ENCODE measurements at places on chromosomes 7 and 10. TPM values are rescaled to one million over a fixed set of nuclear protein-coding genes. Genes with fewer than 3 reads are reported as not detected.

GRCh38 chr10:29377333-29377961, 88.6 kb downstream of the LYZL1 start:
- peak; percentile 55 for DNase-seq

GRCh38 chr7:1049006-1049741, 4.8 kb downstream of the GPR146 start:
- DNase-seq: no peak

DNA sequence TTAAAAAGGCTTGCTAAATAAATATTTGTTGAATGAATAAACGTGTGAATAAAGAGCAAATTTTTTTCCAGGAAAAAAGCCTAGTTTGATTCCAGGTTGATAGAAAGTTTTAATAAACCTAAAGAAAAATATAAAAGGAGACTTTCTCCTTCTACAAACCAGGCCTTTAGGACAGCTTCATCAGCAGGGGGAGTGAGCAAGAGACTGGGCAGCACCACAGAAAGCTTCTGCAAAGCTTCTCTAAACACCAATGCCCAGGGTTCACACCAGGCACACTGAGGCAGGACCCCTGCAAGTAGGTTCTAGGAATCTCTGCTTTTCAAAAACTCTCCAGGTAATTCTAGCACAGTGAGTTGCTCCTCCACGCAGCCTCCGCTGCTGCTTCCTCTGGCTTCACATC, 66.4 kb upstream of the SEC61G start:
- DNase-seq: no peak

- peak; percentile 85 for DNase-seq
Measured at GRCh38 chr10:103757531-103758293, 97.7 kb downstream of the SH3PXD2A start.

The TDRD1 gene
- not detected for total RNA-seq
